NCI-H1048 (cell line): ENCODE measurements at places on chromosomes 5 and 9.

- DNase-seq, result no peak
These were observed 17.0 kb downstream of the BTNL8 start for GRCh38 chr5:180915924-180916323.

DNA sequence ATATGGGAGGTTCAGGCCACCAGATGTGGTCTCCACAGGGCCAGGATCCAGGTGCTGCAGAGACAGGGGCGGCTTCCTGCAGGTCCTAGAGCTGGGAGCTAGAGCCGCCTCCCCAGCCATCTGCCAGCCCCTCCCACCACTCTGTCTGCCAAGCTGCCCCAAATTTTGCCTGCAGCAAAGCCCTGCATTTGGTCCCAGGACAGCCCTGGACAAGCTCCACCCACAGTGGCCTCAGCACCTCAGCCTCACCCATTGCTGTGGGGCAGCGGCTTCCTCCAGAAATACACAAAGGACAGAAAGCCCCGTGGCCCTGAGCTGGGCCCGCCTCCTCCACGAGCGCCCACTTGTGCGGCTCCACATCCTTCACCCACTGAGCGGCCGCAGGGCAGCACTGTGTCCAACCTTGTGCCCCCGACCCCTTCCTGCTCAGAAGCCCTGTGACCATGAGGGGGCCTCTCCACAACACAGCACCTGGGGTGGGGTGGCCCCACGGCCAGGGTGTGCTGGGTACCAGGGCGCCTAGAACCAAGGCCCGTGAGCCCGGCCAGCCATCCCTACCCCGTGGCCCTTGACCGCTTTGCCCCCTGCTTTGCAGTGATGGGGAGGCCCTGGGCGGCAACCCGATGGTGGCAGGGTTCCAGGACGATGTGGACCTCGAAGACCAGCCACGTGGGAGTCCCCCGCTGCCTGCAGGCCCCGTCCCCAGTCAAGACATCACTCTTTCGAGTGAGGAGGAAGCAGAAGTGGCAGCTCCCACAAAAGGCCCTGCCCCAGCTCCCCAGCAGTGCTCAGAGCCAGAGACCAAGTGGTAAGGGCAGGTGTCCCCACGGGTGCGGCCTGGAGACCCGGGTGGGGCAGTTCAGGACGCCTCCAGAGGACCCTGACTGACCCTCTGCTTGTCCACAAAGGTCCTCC, 3.7 kb upstream of the AJM1 start:
- no peak for DNase-seq

GRCh38 chr5:176413709-176414191, 2.6 kb downstream of the CLTB start:
- no peak for DNase-seq

DNA sequence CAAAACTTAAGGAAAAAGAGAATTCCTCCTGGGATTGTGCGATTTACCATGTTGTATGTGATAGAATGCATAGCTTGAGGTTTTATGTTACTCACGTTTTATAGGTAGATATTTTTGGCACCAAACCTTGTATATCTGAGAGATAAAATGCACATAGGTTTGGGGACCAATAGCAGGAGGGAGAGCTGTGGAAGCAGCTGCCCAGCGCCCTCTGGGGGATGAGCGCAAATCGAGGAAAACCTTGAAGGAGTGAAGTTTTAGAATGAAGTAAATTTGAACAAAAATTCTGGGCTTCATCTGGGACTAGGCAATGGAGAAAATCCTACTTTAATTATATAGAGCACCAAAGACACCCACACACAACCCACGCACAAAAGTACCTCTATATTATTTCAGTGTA, 197.0 kb downstream of the ADCY2 start:
- no peak for DNase-seq

GRCh38 chr5:6902094-6902493, 188.9 kb downstream of the TENT4A start:
- DNase-seq, result no peak

DNA sequence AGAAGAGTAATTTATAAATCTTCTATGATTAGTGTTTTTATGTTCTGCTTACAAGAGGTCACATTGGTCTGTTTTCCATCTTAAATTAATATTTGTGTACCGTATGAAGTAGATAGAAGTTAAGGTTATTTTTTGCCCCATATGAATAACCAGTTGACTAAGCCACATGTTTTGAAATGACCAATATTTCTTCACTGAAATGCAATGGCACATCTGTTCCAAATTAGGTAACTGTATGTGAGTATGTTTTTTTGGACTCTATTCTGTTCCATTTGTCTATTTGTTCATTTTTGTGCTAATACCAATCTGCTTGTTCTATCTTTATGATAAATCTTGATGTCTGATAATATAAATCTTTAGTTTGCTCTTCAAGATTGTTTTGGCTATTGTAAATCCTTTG, 17.7 kb downstream of the JAK2 start:
- DNase-seq, result no peak

GRCh38 chr5:180380856-180381255, 27.7 kb upstream of the GFPT2 start:
- no peak for DNase-seq

DNA sequence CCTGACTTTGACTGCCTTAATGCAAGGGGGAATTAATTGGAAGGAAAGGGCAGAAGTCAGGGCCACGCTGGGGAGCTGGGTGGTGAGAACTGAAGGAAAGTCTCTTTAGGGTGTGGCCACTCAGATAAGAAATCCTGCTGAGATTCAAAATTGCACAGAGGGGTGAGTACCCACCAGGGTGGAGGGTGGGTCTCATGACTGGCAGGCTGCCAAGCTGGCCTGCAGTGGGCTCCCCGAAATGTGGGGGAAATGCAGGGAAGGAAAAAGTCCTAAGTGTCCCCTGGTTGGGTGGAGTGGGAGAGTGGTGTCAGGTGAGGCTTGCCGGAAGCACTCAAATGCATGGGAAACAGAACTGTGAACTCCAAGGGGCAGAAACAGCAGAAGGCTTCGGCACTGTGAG, 24.1 kb downstream of the TSPAN17 start:
- no peak for DNase-seq

- DNase-seq, result no peak
These were observed 284.8 kb downstream of the CRB2 start for GRCh38 chr9:123640792-123641222.

GRCh38 chr9:119739476-119739875, 370.2 kb upstream of the BRINP1 start:
- no peak for DNase-seq

DNA sequence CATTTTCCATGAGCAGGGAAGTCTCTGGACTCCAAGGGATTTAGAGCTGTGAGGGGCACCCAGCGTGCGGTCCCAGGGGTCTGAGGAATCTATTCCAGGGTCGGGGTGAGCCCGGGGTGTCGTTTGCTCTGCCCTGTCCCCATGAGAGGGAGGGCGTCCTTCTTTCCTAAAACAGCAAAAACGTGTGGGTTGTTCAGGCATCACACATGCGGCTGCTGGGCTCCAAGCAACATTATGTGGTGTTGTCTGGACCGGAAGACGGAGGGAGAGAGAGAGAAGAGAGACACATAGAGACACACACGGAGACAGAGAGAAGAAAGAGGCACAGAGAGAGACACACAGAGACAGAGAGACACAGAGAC, 42.7 kb upstream of the COL5A1 start:
- DNase-seq, result no peak

GRCh38 chr5:173923218-173924095, 35.3 kb downstream of the CPEB4 start:
- DNase-seq, result no peak

GRCh38 chr9:13437866-13438265, 158.4 kb upstream of the MPDZ start:
- DNase-seq, result no peak

DNA sequence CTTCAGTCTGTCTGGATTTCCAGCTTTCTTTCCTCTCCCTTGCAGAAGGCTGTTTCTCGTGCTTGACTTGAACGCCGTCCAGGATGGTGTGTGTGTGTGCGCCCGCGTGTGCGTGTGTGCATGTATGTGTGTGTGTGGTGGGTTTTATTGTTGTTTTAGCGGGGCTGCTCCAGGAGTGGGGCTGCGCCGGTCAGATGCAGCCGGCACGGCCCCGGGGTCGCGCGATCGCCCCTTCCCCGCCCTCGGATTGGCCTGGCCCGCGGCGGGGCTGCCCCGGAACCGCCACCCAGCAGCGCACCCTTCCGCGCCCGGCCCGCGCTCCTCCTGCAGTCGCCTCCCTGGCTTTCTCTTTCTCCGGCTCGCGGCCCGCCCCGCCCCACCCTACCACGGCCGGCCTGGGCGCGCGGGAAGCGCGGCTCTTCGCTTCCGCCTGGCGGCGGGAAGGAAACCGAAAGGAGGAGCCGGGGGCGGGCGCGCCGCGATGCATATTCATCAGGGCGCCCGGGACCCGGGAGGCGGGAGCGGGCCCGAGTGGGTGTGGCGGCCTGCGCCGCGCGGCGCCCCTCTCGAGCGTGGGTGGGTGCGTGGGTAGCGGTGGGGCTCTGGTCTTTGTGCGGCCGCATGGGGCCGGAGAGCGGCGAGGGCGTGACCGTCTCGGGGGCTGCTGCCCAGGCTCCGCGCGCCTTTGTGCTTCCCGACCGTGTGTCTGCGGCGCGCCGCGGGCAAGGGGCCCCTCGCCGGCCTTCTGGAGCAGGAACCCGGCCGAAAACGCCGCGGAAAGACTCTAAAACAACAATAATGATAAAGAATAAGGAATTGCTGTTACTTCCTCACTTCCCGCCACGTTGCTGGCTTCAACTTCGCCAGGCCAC, 8.5 kb upstream of the NFIB start:
- peak; percentile 78 for DNase-seq

GRCh38 chr9:68416936-68417564, 60.6 kb downstream of the PGM5 start:
- DNase-seq, result no peak

- no peak for DNase-seq
These were observed 737.9 kb upstream of the ZNF608 start for GRCh38 chr5:125484272-125484741.

DNA sequence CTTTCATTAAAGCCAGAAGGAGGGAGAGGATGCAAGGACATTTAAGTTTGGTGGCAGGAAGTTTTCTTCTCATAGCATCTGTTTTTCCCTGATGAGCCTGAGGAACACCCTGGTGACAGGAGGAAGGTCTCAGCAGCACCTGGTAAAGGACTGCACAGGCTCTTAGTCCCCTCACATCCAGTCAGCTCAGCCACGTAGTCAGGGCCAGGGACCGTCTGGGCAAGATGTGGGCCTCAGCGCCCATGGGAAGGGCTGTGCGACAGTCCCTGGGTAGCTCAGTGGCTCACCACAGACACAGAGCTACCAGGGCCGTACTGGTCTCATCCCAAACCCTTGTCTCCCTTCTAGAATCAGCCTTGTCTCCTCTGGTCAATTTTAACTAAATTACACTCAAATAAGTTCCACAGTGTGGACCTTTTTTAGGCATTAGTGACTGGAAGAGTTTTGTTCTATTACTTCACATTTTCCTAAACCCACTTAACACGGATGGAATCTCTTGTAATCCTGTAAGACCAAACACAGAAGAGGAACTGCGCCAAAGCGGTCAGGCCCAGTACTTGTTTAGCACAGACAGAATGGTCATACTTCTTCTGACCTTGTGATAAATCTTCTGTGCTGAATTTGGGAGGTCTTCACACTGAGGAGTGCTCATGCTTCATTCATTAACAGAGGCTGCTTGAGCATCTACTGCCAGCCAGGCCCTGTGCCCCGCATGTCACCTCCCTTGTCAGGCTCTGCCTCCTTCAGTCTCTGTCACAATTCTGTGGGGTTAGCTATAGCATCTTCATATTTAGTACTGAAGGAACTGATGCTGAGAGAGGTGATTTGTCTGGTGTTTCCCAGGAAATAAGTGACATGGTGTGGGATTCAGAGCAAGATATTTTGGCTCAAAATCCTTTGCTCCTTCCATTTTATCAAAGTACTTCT, 91.4 kb downstream of the ANGPTL2 start:
- DNase-seq, result no peak

DNA sequence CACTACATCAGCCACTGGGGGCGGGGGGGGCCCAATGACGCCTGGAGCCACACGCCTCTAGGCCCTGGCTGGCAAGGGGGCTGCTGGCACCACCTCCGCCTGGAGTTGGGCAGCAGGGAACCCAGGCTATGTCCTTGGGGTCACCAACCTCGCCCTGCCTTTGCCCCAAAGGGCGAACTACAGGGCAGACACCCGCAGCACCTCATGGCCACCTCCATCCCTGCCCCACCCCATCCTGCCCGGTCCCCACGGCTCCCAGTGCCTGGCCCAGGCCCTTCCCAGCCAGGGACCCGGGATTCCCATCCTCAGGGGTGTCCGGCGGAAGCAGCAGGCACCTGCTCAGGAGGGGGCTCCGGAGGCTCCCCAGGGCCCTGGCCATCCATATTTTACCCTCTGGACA, 37.0 kb downstream of the NACC2 start:
- DNase-seq, result no peak

DNA sequence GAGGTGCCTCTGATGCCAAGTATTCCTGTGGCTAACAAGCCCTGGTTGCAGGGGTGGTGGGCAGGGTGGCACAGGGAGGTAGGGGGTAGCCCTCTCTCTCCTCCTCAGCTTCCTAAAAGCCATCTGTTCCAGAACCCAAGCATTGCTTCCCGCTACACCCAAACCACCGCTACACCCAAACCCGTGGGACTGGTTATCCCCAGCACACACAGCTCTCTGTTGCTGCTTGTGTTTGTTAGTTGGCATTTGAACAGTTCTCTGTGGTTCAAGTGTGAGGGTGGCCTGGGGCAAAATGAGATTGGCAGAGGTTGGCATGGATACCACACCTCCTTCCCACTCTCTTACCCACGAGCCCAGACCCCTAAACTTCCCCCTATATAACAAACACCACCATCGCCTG, 40.4 kb downstream of the SPARC start:
- DNase-seq, result no peak

GRCh38 chr9:112761912-112762655, 11.5 kb downstream of the SNX30 start:
- DNase-seq, result no peak

- DNase-seq, result no peak
These were observed 119.7 kb downstream of the INSYN2B start for GRCh38 chr5:169860585-169860984.

DNA sequence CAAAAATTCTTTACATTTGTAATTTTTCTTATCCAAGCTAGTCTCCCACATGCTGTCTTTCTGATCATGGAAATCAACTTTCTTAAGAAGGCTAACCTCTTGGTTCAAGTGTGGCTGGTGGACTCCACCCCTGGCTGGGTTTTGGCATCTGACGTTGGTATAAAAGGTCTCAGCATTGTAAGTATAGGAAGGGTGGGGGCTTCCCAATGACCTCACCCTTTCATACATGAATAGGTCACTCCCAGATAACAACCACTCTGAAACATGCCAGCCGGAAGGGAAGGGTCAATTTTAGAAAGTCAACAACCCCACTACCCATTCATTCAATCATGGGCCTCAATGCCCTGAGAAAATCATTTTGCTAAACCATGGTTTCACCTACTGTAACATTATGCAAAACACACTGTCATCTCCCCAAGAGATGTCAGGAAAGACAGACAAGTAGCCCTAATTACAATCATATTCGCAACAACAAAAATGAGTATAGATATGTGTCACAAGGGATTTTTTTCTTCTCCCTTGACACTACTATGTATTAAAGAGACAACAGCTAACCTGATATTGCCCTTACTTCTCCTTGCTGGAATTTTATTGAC, 31.9 kb upstream of the PCSK5 start:
- no peak for DNase-seq

- DNase-seq, result no peak
These were observed 65.8 kb downstream of the MCCC2 start for GRCh38 chr5:71652803-71653543.

GRCh38 chr9:20314981-20315380, 307.3 kb downstream of the MLLT3 start:
- no peak for DNase-seq
